Aorta (tissue), 5 donors: ENCODE measurements at places on chromosomes 6 and 20. TPM values are rescaled to one million over a fixed set of nuclear protein-coding genes. Genes with fewer than 3 reads are reported as not detected.

The TCF21 gene
- 0.63 TPM for total RNA-seq

DNA sequence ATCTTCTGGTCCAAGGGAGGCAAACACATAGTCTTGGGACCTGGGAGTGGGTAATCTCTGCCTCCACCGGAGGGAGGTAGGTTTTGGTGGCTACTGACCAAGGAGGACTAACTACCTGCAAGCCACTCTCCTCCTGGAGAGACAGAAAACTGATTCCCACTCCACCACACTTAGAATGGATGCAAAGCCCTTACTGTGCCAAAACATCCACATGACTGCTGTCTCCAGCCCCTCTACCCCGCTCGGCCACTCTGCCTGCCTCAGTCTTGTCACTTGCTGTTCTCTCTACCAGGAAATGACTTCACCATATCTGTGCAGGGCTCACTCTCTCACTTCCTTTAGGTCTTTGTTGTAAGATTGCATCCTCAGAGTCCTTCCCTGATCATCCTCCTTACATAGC lies 129.5 kb upstream of the ARG1 start:
- no peak for DNase-seq
- H3K4me1 ChIP-seq: no peaks in the 10 kb centered on the region
- no peak overlapping the region for H3K4me3 ChIP-seq
- H3K27me3 ChIP-seq: no peaks in the 10 kb centered on the region

- no peaks in the 10 kb centered on the region for H3K27me3 ChIP-seq
- H3K4me3 ChIP-seq: no peak overlapping the region
- H3K4me1 ChIP-seq: no peaks in the 10 kb centered on the region
- DNase-seq: no peak
Observed at GRCh38 chr6:15906420-15907016, 222.4 kb upstream of the MYLIP start.

The COL10A1 gene
- total RNA-seq: not detected

The NRSN1 gene
- not detected for total RNA-seq

GRCh38 chr6:22827760-22828159 lies 258.4 kb downstream of the HDGFL1 start:
- no peaks in the 10 kb centered on the region for H3K27me3 ChIP-seq
- DNase-seq: no peak
- H3K4me1 ChIP-seq: peaks cover 3% of the 10 kb centered on the region
- peak overlapping the region; percentile 90 for H3K27ac ChIP-seq
- no peak overlapping the region for H3K4me3 ChIP-seq

GRCh38 chr20:56986931-56987720 lies 279.3 kb downstream of the BMP7 start:
- DNase-seq: no peak
- no peaks in the 10 kb centered on the region for H3K4me1 ChIP-seq
- H3K27ac ChIP-seq: no peak overlapping the region
- H3K27me3 ChIP-seq: no peaks in the 10 kb centered on the region
- H3K36me3 ChIP-seq: no peaks in the 10 kb centered on the region

The GRM1 gene
- total RNA-seq: 0.13 TPM

- DNase-seq: no peak
- no peak overlapping the region for H3K27ac ChIP-seq
- no peaks in the 10 kb centered on the region for H3K36me3 ChIP-seq
- H3K27me3 ChIP-seq: no peaks in the 10 kb centered on the region
- H3K4me1 ChIP-seq: no peaks in the 10 kb centered on the region
- H3K4me3 ChIP-seq: no peak overlapping the region
Observed at GRCh38 chr6:135531954-135532490, 34.5 kb upstream of the AHI1 start.

GRCh38 chr20:59253325-59253724 lies 47.1 kb upstream of the EDN3 start:
- H3K27me3 ChIP-seq: peaks cover 3% of the 10 kb centered on the region
- H3K4me3 ChIP-seq: no peak overlapping the region
- H3K4me1 ChIP-seq: no peaks in the 10 kb centered on the region

GRCh38 chr6:124941259-124941658 lies 21.0 kb upstream of the RNF217 start:
- H3K4me1 ChIP-seq: no peaks in the 10 kb centered on the region
- no peaks in the 10 kb centered on the region for H3K27me3 ChIP-seq
- no peak overlapping the region for H3K4me3 ChIP-seq
- no peaks in the 10 kb centered on the region for H3K36me3 ChIP-seq
- H3K27ac ChIP-seq: no peak overlapping the region
- DNase-seq: no peak

DNA sequence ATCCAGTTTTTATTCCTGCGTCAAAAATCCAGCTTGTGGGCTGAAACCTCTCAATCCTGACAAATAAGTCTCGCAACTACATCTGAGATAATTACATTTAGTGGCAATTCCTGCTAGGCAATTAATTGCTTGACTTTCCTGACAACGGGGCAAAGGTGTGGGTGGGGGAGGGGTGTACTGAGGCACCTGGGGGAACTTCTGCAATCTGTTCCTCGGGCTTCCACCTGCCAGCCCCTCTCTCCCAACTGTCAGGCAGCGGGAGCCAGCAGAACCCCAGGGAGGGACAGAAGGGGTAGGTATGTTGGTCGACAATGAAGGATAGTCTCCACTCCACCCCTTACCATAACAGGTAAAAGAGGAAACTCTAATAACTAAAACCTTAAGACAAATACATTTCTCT lies 6.8 kb downstream of the C6orf52 start:
- no peak for DNase-seq
- H3K27ac ChIP-seq: no peak overlapping the region
- H3K4me1 ChIP-seq: no peaks in the 10 kb centered on the region

The HLA-DRB5 gene
- total RNA-seq: 127 TPM

The PRRT1 gene
- total RNA-seq: 3.6 TPM

DNA sequence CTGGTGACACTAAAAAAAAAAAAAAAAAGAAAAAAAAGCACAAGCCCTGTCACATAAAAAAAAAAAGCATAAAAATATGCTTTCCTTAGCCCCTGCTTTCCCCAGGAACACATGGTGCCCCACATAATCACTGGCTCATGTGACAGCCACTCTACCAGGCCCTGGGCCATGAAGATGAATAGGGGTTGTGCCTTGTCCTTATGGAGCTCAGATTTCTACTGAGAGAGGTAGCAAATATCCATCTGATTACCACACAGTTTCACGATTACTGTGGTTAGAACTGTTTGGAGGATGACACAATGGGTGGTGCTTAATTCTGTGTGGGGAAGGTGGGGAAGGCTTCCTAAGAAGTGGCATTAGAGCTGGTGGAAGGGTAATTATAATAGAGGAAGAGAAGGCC lies 9.3 kb downstream of the RAET1E start:
- no peak for DNase-seq
- H3K4me1 ChIP-seq: no peaks in the 10 kb centered on the region
- no peak overlapping the region for H3K4me3 ChIP-seq
- H3K36me3 ChIP-seq: no peaks in the 10 kb centered on the region

The LAMA2 gene
- total RNA-seq: 40.9 TPM

DNA sequence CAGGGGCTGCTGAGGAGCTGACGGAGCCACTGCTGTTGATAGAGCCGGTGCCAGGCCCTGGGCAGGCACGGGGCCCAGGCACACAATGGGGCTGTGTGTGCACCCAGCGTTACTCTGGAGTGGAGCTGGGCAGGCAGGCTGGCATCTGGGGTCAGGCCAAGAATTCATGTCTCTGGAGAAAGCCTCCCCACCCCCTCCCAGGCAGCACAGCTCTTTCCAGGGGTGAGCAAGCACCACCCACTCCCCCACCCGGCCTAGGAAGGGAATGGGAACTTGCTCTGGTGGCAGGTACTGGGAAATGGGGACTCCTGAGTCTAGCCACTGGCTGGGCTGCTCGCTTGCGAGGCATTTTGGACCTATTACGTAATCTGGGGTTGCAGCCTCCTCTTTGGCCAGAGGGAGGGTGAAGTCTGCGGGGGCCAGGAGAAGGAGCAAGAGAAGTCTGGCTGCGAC lies 22.7 kb downstream of the TFEB start:
- peaks cover 5% of the 10 kb centered on the region for H3K4me1 ChIP-seq
- no peaks in the 10 kb centered on the region for H3K27me3 ChIP-seq
- peak overlapping the region; percentile 86 for H3K27ac ChIP-seq
- DNase-seq: peak; percentile 87
- H3K36me3 ChIP-seq: no peaks in the 10 kb centered on the region
- no peak overlapping the region for H3K4me3 ChIP-seq

GRCh38 chr6:1949538-1949937 lies 295.9 kb downstream of the GMDS start:
- no peak overlapping the region for H3K27ac ChIP-seq
- no peaks in the 10 kb centered on the region for H3K36me3 ChIP-seq
- DNase-seq: no peak
- H3K4me1 ChIP-seq: no peaks in the 10 kb centered on the region
- H3K4me3 ChIP-seq: no peak overlapping the region

- H3K27ac ChIP-seq: no peak overlapping the region
- no peak for DNase-seq
- H3K36me3 ChIP-seq: no peaks in the 10 kb centered on the region
Observed at GRCh38 chr6:74439123-74439811, 743.3 kb downstream of the CD109 start.

- no peaks in the 10 kb centered on the region for H3K4me1 ChIP-seq
- no peak overlapping the region for H3K4me3 ChIP-seq
- no peak overlapping the region for H3K27ac ChIP-seq
- H3K36me3 ChIP-seq: no peaks in the 10 kb centered on the region
- no peaks in the 10 kb centered on the region for H3K27me3 ChIP-seq
- no peak for DNase-seq
Observed at GRCh38 chr6:169719117-169719516, 5.2 kb downstream of the PHF10 start.

The CDH26 gene
- total RNA-seq: 2.8 TPM

The MCHR2 gene
- not detected for total RNA-seq

The CCND3 gene
- 47.8 TPM for total RNA-seq

The ZBTB46 gene
- 17.4 TPM for total RNA-seq

The SIRPB2 gene
- total RNA-seq: 12.9 TPM

The OR2W1 gene
- not detected for total RNA-seq

The PRDM1 gene
- total RNA-seq: 6.0 TPM

The FILIP1 gene
- total RNA-seq: 53.3 TPM

The CASS4 gene
- 3.4 TPM for total RNA-seq

GRCh38 chr6:137309078-137309762 lies 90.0 kb upstream of the IFNGR1 start:
- no peaks in the 10 kb centered on the region for H3K27me3 ChIP-seq
- no peaks in the 10 kb centered on the region for H3K36me3 ChIP-seq
- H3K4me1 ChIP-seq: no peaks in the 10 kb centered on the region

GRCh38 chr20:21237956-21238799 lies 65.0 kb upstream of the XRN2 start:
- no peak overlapping the region for H3K4me3 ChIP-seq
- no peak overlapping the region for H3K27ac ChIP-seq
- DNase-seq: no peak
- H3K27me3 ChIP-seq: no peaks in the 10 kb centered on the region

DNA sequence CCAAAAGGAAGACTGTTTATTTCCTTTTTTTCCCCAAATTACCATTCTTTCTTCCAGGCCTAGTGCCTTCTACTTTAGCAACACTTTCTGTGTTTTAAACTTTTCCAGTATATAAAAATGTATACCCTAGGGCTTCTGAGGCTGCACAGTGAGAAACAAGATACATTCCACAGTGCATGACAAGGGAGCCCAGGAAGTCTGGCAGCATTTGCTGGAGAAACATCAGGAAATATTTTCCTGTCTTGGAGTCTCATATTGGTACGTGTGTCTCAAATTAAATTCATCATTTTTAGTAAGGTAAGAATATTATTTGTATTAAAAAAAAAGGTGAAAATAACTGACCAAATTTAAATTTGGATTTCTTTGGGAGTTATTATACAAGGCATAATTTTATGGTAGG lies 662.6 kb downstream of the RFPL4B start:
- H3K27me3 ChIP-seq: peaks cover 1% of the 10 kb centered on the region
- H3K27ac ChIP-seq: no peak overlapping the region
- H3K4me1 ChIP-seq: no peaks in the 10 kb centered on the region
- H3K4me3 ChIP-seq: no peak overlapping the region
- DNase-seq: no peak
- H3K36me3 ChIP-seq: no peaks in the 10 kb centered on the region

- H3K36me3 ChIP-seq: peaks cover 1% of the 10 kb centered on the region
- no peak overlapping the region for H3K27ac ChIP-seq
- H3K4me3 ChIP-seq: no peak overlapping the region
- no peaks in the 10 kb centered on the region for H3K4me1 ChIP-seq
Observed at GRCh38 chr6:16285467-16286150, 47.2 kb downstream of the GMPR start.

GRCh38 chr6:167404385-167405049 lies 79.6 kb downstream of the TTLL2 start:
- H3K36me3 ChIP-seq: no peaks in the 10 kb centered on the region
- no peaks in the 10 kb centered on the region for H3K4me1 ChIP-seq
- H3K4me3 ChIP-seq: no peak overlapping the region
- no peak for DNase-seq

The KIFC1 gene
- 1.3 TPM for total RNA-seq

DNA sequence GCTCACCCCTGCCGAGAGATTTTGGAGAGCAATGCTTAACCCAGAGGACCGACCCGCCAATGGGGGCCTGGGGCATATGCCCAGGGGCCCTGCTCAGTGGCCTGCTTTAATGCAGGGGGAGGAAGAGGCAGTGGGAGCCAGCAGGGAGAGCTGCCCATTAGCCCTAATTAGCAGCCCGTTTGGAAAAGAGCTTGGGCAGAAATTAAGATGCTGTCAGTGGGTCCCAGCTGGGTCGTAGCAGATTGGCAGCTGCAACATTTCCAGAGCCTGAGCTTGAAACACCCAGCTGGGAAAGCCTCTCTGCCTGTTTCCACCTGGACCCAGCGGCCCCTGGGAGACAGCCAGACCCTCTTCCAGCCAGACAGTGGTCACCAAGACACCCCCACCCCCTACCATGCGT lies 39.5 kb downstream of the CD40 start:
- H3K27me3 ChIP-seq: no peaks in the 10 kb centered on the region
- H3K27ac ChIP-seq: no peak overlapping the region
- no peaks in the 10 kb centered on the region for H3K36me3 ChIP-seq
